NCI-H146 (cell line): ENCODE measurements at places on chromosomes 6 and 20.

GRCh38 chr6:45681860-45682511 is 304.3 kb upstream of the SUPT3H start:
- DNase-seq = no peak

DNA sequence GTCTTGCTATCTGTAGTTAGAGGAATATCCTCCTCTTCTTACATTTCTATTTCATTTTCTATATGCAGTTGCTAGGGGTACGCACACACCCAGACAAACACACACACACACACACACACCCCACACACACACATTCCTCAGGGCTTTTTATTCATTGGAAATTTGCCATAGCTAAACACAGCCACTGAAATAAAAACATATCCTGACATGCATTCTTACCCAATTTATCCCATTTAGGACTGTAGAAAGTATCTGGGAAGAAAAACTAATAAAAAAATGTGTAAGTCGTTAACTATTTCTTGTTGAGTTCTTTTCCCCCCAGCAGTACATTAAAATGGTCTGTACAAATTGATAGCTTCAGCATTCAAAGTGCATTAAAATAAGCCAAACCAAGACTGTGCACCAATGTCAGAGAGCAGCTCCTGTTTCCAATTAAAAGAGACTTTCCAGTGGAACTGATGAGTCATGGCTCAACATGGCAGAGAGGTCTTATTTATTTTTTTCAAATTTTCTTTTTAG is 357.9 kb upstream of the AGPAT4 start:
- DNase-seq = no peak

DNA sequence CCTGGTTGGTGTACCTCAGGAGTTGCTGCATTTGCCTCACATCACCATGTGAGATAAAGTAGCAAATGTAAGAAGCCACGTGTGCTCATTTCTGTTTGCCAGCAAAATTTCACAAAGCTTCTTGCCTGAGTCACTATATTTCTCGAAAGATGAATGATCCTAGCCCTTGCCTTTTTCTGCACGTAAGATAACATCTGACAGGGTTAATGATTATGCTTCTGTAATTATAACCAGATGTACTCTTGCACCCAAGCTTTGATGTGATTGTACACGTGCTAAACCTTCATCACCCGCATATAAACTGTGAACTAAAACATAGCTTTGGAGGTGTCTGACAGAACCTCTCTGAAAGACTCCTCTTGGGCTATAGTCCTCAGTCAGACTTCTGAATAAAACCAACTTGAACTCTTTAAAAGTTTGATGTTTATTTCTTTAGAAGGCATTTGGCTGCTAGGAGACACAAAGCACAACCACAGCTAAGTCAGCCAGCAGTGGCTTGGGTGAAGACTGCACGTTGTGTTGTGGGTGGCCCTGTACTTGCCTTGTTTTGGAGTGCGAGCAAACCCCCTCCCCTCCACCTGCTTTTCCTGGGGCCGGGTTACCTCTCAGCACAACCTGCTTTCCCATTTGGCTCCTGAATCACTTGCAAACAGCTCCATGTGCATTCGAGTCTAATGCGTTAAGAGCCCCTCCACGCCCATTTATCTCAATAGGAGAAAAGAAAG is 19.3 kb downstream of the PROKR2 start:
- DNase-seq = no peak

DNA sequence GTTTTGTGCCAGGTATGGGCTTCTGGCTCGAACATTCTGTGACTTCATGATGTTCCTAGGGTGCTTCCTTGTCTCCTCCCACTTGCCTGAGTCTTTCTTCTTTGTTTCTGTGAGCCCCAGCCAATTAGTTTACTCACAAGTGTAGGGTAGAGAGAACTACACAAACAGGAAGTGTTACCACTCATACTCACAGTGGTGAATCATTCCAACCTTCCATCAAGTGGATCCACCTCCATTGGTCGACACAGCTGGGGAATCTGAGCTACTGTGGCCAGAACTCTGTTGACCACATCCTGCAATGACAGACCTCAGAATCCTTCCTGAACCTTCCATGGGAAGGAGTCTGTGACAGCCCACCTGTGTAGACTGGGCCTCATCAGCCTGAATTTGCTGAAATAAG is 76.8 kb downstream of the UNC5CL start:
- DNase-seq = no peak

- DNase-seq = no peak
Observed at GRCh38 chr6:11412011-11412424, 125.5 kb upstream of the TMEM170B start.

DNA sequence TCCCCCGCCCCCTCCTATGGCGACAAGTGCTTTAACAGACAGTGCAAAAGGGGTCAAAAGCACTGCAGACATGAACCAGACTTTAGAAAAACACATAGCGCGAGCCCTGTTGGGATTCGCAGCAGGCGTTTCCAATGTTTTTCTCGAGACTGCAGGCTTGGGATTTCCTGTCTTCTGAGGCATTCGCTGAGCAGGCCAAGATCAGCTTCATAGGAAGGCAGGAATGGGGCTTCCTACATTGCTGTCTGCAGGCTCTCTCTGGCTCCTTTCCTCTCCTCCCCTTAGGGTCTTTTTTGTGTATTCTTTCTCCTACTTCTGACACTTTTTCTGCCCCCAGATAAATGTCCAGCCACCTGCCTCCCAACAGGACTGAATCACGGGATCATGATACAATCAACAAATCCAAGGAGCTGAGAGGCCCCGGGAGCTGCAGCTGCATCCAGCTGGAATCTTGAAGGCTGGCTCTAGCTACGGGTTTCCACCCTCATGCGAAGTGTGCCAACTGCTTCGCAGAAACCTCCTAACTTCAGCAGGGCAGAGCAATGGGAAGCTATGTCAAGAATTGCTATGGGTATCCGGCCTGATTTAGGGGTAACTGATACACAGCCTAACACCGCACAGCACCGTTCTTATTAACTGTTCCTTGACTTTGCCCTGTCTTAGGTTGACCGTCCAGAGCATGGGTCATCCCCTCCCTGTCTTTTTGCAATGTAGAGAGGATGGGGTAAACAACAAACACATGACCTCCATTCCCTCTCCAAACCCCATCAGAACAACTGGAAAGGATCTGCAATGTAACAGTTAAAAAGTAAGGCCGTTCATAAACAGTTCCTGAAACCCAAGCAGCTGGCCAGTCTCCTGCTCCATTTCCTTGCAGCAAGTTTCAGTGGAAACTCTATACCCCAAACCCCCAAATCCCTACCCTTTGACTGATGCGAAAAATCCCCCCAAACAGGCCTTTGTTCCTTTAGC is 31.5 kb downstream of the SNX5 start:
- DNase-seq = no peak

- DNase-seq = no peak
Observed at GRCh38 chr6:162154001-162154400, 573.6 kb downstream of the PRKN start.
